ENCODE measurements at places on chromosomes 5 and 9.
A peak's percentile ranks its signal among the peaks of the same experiment; 100 is the strongest.

DNA sequence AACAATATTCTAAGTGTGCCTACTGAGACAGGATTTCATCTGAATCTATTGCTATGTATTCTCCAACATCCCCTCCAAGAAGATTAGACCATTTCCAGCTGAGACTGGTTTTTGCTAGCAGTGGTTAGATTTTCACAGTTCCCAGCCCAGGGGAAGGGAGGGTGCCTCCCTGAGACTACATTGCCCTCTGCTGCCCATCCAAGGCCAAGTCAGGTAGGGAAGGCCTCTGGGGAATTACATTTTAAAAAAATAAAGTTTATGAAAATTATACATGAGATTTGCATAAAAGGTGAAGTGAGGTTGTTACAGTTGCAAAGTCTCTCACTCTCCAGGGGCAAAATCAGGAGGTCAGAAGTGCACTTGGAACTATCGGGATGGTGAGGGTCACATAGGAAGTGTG is 28.0 kb upstream of the SYK start:
- DNase-seq: peak; percentile 55

DNA sequence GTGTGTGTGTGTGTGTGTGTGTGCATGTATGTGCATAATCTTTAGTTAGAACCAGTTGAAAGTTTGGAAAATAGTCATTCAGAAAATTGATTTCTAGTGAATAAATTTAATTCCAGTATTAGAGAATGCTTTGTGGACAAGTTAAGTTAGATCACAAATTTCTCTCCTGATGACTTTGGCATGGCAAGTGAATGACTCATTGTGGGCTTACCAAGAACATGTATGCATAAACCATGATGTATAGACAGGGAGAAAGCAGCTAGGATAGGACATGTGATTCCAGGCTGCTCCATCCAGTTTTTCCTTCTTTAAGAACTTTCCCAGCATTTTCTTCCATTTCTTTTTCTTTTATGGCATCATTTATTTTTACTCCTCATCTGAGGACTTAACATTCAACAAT is 85.7 kb upstream of the SGCD start:
- DNase-seq: no peak

DNA sequence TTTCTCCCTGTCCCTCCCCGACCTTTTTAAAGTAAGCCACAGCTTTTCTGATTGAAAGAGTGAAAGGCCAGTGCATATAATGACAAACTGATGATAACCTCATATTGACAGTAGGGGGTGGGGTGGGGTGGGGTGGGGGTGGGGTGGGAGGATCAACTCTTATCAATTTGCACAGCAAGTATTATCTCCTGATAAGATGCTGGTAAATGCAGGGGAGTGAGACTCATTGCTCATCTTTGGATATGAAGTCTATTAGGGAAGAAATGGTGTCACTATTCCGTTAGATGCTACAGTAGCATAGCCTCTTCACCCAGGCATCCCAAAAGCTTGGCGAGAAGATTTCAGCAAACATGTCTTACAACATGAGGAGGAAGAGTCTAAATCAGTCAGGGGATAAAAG is 38.9 kb upstream of the HMGCS1 start:
- DNase-seq: no peak

- DNase-seq: no peak
Measured at GRCh38 chr5:163885117-163885516, 379.7 kb downstream of the MAT2B start.

DNA sequence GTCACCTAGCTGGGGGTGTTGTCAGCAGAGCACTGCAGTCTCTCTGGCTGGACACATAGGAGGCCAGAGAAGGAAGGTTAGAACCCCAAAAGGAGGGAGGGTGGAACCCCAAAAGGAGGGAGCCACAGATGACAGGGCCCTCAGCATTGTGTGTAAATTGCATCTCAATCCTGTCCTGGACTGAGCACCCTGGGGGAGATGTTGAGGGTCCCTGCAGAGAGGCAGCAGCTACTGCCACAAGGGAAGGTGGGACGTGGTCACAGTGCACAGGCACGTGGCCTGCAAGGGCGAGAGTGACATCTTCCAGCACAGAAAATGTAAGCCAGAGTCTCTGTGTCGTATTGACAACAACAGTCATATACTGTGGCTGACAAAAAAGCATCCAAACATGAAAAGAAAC is 36.5 kb upstream of the CEP72 start:
- DNase-seq: no peak

DNA sequence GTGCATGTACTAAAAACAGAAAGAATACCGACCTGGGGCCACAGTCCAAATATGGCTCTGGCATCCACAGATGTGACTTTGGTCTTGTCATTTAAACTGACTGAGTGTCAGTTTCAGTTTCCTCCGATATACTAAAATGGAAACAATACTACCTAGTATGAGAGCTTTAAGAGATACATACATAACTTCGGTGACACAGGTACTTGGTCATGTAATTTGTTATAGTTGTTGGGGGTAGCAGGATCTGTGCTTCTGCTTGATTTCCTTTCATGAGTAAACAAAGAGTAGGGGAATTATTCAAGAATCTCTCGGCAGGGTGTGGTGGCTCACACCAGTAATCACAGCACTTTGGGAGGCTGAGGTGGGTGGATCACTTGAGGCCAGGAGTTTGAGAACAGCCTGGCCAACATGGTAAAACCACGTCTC is 32.1 kb downstream of the MTMR12 start:
- peak; percentile 24 for DNase-seq

GRCh38 chr5:130501151-130501865 is 597.0 kb downstream of the CHSY3 start:
- DNase-seq: peak; percentile 74

- DNase-seq: no peak
Measured at GRCh38 chr5:69010476-69010875, 83.3 kb upstream of the SLC30A5 start.

DNA sequence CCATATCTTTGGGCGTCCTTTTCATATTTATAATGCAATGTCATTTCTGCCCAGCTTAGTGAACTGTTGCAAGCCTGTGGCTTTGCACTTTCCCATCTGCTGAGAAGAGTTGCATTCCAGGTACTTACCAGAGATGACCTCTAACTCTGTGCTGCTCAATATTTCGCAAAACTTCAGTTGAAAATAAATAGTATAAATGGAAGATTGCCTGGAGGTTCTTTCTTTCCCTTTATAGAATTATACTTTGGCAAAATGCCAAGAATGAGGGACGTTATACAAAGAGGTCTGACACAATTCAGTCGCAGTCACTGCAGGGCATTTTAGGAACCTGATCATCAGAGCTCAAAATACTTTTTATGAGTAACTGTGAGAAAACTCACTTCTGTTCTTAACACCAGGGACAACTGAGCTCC is 18.9 kb upstream of the VLDLR start:
- DNase-seq: peak; percentile 63

GRCh38 chr9:86667307-86667706 is 280.0 kb downstream of the GAS1 start:
- no peak for DNase-seq

DNA sequence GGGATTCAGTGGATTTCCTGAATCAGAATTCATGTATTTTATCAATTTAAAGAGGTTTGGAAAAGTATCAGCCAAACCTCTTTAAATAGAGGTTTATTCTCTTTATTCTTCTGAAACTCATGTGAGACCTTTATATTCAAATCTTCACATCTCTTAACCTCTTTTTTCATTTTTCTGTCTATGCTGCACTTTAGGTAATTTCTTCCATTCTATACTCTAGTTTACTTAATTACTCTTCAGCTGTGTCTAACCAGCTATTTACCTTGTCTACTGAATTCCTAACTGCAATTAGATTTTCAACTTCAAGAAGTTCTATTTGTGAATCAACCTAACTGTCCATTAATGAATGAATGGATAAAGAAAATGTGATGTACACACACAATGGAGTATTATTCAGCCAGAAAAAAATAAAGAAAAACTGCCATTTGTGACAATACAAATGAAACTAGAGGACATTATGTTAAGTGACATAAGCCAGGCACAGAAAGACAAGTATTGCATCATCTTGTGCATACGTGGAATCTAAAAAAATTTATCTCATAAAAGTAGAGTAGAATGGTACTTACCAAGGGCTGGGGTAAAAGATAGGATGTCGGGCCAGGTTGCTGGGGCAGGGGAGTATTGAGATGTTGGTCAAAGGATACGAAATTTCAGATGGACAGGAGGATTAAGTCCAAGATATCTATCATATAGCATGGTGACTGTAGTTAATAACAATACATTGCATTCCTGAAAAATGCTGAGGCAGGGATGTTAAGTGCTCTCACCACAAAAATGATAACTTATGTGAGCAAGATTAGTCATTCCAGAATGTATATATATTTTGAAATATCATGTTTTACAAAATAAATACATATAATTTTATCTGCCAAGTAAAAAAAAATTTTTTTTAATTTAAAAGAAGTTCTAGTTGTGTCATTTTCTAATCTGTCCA is 129.5 kb upstream of the LRRTM2 start:
- DNase-seq: no peak

- DNase-seq: no peak
Measured at GRCh38 chr9:112084334-112084733, 90.8 kb downstream of the SUSD1 start.

- DNase-seq: peak; percentile 57
Measured at GRCh38 chr9:98037357-98037756, 19.2 kb upstream of the NANS start.

DNA sequence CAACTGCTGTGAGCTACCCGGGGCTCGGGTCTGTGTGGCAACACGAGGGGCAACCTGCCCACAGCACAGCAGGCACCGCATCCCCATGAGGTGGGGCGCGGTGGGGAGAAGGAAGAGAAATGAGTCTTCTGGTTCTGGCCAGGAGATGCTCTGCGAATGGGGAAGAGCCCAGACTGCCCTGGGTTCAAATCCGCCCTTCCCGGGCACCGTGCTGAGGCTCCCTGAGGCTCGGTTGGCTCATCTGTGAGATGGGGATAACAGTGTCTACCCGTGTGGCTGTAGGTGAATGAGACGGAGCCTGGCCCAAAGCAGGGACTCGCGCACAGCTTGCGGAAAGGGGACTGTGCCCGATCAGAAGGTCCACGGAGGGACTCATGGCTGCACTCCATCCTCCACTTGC is 123.9 kb downstream of the VAV2 start:
- DNase-seq: no peak

GRCh38 chr5:72507231-72507906 is at the start of gene ZNF366:
TSS of gene ZNF366 (minus strand) at chr5:72507410. CDS start at chr5:72461496, 45,914 bp downstream.
- peak; percentile 30 for DNase-seq

- peak; percentile 67 for DNase-seq
Measured at GRCh38 chr9:85262333-85262732, 479.4 kb downstream of the AGTPBP1 start.

GRCh38 chr5:78544561-78545201 is 103.9 kb downstream of the LHFPL2 start:
- DNase-seq: no peak

- no peak for DNase-seq
Measured at GRCh38 chr9:89675058-89675742, 70.4 kb downstream of the GADD45G start.

DNA sequence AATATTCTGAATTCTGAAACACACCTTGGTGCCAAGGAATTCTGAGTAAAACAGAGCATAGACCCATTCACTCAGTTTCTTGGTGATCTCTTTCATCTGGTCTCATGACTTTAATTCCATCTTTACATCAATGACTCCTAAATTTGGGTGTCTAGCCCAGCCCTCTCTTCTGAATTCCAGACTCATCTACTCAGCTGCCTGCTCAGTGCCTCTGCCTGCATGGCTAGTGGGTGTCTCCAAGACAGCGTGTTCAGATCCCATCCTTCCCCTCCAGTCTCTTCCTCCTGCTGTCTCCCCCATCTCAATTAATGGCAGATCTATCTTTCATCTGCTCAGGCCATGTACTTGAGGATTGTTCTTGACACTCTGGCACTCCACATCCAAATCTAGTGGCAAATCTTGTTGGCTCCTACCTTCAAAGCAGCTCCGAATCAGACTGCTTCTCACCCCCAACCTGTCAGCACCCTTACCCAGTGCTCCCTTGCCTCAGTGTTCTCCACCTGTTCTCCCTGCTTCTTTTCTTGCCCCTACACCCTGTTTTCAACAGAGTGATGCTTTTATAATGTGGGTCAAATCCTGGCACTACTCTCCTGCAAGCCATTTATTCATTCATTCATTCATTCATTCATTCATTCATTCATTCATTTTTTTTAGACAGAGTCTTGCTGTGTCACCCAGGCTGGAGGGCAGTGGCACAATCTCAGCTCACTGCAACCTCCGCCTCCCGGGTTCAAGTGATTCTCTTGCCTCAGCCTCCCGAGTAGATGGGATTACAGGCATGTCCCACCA is 5.3 kb downstream of the CAVIN4 start:
- DNase-seq: no peak

GRCh38 chr5:83492331-83492730 is 20.8 kb downstream of the VCAN start:
- no peak for DNase-seq

- DNase-seq: no peak
Measured at GRCh38 chr5:40791715-40792139, 6.4 kb downstream of the PRKAA1 start.

DNA sequence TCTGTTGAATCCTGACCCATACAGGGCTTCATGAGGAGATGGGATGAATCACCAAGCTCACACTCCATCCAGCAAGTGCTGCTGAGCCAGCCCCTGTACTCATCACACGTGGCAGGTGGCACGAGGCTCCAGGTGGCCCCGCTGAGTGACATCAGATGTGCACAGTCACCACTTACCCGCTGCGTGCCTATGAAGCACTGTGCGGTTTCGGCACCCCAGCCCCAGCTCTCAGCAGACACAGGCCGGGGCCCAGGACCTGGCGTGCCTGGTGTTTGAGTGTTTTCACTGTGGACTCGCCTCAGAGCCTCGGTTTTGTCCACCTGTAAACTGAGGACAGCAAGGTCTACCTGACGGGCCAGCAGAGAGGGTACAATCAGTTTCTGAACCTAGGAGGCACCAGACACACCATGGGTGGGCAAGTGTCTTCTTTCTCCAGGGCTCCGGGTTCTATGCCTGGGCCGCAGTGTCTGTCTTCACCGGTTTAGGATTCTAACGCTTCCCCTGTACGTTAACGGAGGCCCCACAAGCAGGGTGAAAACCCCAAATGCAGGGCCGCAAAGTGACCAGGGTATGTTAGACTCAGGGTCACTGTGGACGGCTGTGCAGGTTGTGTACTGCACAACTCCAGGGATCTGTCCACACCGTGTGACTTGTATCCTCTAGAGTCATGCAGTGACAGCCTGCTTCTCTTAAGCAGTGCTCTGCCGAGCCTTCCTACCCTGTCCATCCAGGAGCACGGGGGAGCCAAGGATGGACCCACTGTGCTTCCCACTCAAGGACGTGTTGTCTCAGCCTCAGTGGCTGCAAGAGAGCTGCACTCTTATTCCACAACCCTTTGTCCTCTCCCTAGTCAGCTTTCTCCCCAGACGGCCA is 44.3 kb upstream of the COL5A1 start:
- no peak for DNase-seq

GRCh38 chr5:58294598-58295305 is 165.1 kb downstream of the PLK2 start:
- DNase-seq: peak; percentile 63

- no peak for DNase-seq
Measured at GRCh38 chr9:135455401-135456030, 24.1 kb upstream of the PPP1R26 start.

- no peak for DNase-seq
Measured at GRCh38 chr5:40871177-40871576, 30.0 kb downstream of the CARD6 start.
